ENCODE measurements at places on chromosomes 4 and X.

- no peak for DNase-seq
These were observed 222.5 kb downstream of the MGST2 start for GRCh38 chr4:139887962-139888735.

DNA sequence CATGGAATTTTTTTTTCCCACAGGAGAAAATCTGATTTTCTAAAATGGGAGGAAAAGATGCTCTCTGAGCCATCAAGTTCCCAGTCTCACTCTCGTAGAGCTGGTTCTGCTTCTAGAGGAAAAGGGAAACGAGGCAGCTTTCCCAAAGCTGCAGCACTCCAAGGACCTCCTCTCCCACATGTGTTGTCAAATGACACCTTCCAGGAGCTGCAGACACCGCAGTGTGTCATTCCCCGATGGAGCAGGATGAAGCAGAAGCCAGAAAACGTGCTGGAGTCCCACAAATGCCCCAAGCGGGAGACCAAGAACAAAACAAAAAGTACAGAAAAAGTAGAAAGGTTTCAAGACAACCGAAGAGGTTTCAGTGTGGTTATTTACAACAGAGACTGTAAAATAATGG is 348.1 kb downstream of the ARHGAP10 start:
- DNase-seq, result no peak

DNA sequence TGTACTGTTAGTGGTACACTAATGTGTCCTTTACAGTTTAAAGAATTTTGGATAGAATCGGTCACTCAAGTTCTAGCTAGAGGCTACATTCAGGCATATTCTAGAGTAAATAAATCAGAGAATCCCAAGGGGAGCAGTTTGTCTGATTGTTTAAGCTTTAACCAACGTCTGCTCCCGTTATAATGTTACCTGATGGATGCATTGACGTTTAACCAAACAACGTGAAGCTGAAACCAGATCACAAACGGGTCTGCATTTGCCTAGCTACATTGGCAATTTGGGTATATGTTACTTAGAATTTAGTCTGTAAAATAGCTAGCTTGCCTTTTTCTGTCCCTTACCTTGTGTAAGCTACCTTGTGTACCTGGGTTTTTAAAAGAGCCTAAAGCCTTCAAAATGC is 1.6 kb downstream of the PI4K2B start:
- DNase-seq, result no peak

DNA sequence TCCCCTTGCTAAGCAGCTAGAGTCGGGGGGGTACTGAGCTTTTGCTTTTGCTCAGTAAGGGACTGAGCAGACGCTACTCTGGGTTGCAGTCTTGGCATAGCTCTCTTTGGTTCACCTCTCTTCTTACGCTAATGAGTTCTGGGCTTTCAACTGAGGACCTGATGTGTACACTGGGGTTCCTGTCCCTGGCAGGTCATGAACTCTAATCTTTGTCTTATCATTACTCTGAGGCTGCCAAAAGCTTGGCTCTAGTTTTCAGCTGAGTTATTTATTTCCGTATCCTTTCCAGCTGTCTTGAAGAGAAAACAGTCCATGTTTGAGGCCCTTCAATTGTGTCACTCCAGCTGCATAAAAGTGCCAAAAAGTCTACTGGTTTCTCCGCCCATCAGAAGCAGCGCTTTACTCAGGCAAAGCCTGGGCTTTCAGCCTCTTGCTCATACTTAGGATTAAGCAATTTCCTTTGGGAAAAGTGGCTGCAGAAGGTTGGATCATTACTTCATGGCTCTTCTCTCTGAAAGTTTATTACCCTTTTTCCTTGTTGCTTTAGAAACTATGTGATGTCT is 121.0 kb upstream of the STOX2 start:
- no peak for DNase-seq

- DNase-seq, result no peak
These were observed 58.3 kb upstream of the DHRSX start for GRCh38 chrX:2559124-2559523.

DNA sequence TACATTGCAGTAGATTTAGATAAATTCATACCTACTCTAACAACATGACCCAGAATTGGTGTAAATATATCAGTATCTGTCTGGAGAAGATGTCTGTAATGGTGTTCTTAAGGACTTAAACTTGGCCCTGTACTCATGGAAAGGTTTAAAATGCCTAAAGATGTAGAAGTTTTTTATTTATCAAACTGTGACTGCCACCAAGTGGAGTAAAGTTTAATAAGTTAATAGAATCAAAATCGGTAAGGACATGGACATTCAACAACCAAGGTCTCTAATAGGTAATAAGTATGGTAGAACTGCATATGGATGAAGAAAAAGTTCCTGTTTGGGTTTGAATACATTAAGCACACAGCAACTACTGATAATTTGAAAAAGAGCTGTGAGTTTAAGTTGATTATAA is 474.0 kb upstream of the NDST3 start:
- no peak for DNase-seq

GRCh38 chrX:47198026-47198686 is 4.5 kb downstream of the UBA1 start:
- DNase-seq, result no peak

DNA sequence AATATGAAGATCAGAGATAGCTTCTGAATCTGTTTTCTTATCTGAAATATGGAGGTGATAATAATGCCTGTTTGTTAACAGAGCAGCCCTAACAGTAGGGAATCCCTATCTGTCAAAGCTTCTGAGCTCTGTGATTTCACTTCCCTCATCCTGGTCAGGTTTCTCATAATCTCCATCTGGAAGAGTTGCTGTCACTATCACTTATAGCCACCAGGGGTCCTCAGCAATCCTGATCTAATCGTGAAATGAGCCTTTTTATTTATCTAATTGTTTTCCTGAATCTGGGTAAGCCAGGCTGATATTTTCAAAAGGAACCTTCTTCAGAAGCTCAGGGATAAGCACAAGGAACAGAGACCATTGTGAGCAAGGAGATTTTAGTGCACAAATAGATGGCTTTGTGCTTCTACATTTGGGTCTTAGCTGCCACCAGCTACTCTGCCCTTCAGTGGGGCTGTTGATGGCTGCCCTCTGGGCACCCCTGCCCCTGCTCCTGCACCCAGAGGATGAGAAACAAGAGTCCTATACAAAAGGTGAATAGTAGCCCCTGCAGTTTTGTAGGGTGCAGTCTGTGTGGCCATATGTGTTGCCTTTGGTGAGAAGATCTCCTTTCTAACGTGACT is 196.4 kb upstream of the RADX start:
- no peak for DNase-seq

DNA sequence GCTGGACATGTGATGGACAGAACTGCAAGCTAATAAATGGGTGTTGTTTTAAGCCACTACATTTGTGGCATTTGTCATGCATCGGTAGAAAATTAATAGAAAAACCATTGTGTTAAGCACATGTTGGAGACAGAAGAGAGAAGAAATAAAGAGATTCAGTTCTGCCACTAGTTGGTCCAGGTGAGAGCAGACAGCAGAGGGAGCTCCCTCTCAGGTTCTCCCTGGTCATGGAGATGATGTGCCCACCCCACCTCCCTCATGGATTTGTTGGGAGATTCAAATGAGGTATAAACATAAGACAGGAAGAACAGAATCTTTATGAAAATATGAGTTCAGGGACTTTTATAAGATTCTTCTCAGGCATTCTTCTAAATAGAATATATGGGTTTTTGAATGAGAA is 36.8 kb upstream of the OCIAD2 start:
- DNase-seq, result no peak

GRCh38 chr4:158560284-158560683 is 38.6 kb downstream of the RXFP1 start:
- no peak for DNase-seq

DNA sequence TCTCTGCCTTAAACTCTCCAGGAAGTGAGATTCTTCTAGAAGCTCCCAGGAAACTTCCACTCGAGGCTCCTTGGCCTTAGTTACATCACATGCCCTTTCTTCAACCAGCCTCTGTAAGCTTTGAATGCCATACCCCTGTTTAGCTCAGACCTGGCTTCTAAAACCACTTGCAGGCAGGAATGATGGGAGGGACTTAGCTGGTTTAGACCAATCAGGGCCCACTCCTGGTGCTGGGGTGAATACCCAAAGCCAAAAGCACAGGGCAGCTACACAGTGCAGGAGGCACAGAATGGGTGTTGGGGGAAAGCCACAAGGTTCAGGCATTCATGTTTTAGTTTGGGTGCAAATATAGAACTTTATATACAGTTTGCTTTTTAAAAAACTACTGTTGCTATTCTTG is 296.2 kb downstream of the FRMPD4 start:
- DNase-seq, result no peak

DNA sequence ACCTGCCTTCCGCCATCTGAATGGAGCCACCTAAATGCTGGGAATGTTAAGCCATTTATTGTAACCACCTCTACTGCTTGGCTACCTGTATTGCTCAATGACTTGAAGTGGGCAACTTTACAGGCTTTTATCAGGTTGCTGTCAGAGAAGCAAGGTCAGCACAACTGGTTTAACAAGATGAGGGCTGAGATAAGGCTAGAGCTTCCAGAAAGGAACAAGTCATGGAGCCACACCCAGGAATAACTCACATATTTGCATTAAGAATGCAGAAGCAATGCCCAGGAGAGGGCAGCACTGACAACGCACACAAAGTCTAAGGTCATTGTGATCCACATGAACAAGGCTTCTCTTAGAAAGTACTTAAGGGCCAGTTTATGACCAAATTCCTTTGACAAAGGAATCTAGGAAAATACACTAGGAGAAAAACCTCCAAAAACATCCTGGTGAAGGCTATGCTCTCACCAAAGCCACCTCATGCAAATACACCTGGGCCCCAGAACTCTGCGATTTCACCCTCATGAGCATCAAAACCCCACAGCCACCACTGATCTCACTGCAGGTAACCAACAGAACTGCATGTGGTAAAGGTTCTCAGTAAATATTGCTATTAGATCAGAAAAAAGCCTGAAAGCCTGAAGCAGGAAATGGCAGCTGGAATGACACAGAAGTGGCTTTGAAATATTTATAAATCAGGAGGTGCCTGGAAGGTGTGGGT is 15.0 kb upstream of the STS start:
- no peak for DNase-seq

DNA sequence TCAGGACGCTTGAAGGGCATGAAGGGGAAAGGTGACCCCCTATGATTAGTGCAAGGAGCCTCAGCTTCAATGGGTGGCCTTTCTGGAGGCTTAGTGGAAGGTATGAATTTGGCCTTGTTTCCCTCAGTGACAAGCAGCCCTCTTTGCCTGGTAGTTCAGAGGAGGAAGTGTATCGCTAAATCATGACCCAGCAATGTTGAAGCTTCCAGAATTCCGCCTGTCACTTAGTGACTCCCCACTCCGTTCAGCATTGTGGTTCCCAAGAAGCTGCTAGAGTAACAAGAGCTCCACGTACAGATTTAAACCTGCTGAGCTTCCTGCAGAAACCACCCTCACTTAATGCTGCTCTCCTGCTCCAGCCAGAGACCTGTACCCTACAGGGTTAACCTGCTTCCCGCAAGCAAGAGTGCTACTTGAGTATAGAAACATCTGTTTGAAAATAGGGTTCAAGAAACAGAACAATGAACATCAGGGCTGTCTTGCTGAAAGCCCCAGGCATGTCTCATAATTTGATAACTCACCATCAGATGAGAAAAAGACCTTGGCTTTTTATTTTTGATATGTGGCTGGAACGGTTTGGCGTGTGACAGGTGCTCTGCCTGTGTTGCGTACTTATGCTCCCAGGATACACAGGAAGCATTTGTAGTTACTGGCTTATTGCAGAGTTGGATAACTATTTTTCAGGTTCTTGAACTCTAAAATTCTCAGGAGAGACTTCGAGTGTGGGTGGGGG is 105.2 kb downstream of the UCHL1 start:
- DNase-seq, result no peak

Data from stimulated activated CD8-positive, alpha-beta memory T cell treated with anti-CD3 and anti-CD28 coated beads, Interleukin-7, amount 100 ng/mL, for 48 hours (primary cell).